ENCODE measurements at places on chromosomes 1 and 21. TPM values are rescaled to one million over a fixed set of nuclear protein-coding genes. Genes with fewer than 3 reads are reported as not detected.

Gene PKN2
- 25.5 TPM for total RNA-seq

Gene TMEM125
- not detected for total RNA-seq

Gene PRAMEF7
- total RNA-seq, result not detected

Gene AADACL4
- not detected for total RNA-seq

Gene CFHR3
- not detected for total RNA-seq

Gene KCNN3
- total RNA-seq, result not detected

Gene PPIAL4G
- total RNA-seq, result 0.86 TPM

Gene GREM2
- total RNA-seq, result 1.6 TPM

Gene SH3BGR
- 0.88 TPM for total RNA-seq

Gene LAMB3
- 4.4 TPM for total RNA-seq

Gene SERINC2
- total RNA-seq, result 0.10 TPM

Gene SHISAL2A
- total RNA-seq, result 11.4 TPM

Gene LCE2A
- total RNA-seq, result not detected

Gene INTS7
- total RNA-seq, result 28.4 TPM

Gene TGFB2
- not detected for total RNA-seq

Gene TNNT2
- total RNA-seq, result not detected

Gene CCDC27
- not detected for total RNA-seq

Gene GUCA2B
- total RNA-seq, result not detected

Gene CSF1
- 89.4 TPM for total RNA-seq

Gene TNNI3K
- not detected for total RNA-seq

Gene C1orf74
- total RNA-seq, result 2.1 TPM

Gene CELSR2
- 2.0 TPM for total RNA-seq

Gene MYOG
- not detected for total RNA-seq

Gene TSPEAR
- total RNA-seq, result not detected

Gene AMY2A
- total RNA-seq, result not detected

Gene TMEM269
- not detected for total RNA-seq

Gene MIXL1
- total RNA-seq, result not detected

Gene LORICRIN
- not detected for total RNA-seq

Gene C8B
- not detected for total RNA-seq

Gene LDLRAD1
- not detected for total RNA-seq

Gene CFHR1
- not detected for total RNA-seq

Gene KRTAP12-2
- not detected for total RNA-seq

Gene SERTAD4
- not detected for total RNA-seq

Gene VSIG8
- total RNA-seq, result not detected

Gene FLG2
- 0.03 TPM for total RNA-seq

Gene CHI3L1
- not detected for total RNA-seq

Gene OR2L2
- 0.10 TPM for total RNA-seq

Gene CLCA2
- not detected for total RNA-seq

Gene FCRL1
- not detected for total RNA-seq

Gene TNFRSF18
- 116 TPM for total RNA-seq

Gene CRABP2
- 1.2 TPM for total RNA-seq

Gene SLC19A2
- 6.7 TPM for total RNA-seq

Gene FUCA1
- 6.3 TPM for total RNA-seq

Gene CNKSR1
- 5.3 TPM for total RNA-seq

Gene PLA2G2C
- total RNA-seq, result 0.18 TPM

Gene LGALS8
- 146 TPM for total RNA-seq

Data from activated CD4-positive, alpha-beta memory T cell treated with anti-CD3 and anti-CD28 coated beads, Interleukin-2, amount 10 ng/mL, durations not matched to agents 7 days and 5 days (primary cell).